ENCODE measurements at places on chromosomes 11 and 22. TPM values are rescaled to one million over a fixed set of nuclear protein-coding genes. Genes with fewer than 3 reads are reported as not detected.

- no peak for DNase-seq
These were observed 1277.9 kb upstream of the TENM4 start for GRCh38 chr11:80718611-80719291.

- DNase-seq = peak; percentile 18
These were observed 71.6 kb downstream of the ST3GAL4 start for GRCh38 chr11:126426820-126427749.

DNA sequence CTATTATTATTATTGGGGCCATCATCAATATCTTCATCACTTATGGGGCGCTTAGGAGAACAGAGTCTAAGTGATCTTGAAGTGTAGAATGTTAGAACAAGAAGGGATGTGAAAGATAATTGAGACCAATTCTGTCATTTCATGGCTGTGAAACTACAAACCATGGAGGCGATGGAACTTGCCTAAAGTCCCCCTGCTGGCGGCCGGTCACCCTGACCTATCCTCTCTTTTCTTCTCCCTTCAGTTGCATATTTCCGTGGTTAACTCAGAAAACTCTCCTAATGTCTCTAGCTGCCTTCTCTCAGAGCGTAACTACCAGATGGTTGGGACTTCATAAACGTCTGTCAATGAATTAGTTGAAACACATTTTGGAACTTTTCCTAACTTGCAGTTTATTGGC, 6.6 kb upstream of the OR4B1 start:
- no peak for DNase-seq

GRCh38 chr11:65965986-65966762, 4.6 kb downstream of the SART1 start:
- DNase-seq = no peak

ISX gene
- total RNA-seq = not detected

DNA sequence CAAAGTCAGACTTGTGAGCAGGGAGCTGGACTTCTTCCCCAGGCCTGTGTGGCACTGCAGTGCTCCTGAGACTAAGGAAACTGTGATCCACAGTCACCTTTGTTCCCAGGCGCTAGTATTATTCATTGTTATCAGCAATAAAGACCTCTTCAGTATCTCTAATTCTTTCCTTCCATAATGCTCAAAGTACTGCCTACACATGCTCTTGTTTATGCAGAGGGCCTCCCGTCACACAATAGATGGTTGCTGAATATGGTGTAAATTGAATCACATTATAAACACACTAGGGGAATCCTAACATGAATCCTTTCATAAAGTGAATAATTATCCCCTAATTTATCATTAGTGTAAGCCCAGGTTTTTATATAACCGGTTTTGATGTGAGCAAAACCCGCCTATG, 493.3 kb downstream of the BUD13 start:
- no peak for DNase-seq

DNA sequence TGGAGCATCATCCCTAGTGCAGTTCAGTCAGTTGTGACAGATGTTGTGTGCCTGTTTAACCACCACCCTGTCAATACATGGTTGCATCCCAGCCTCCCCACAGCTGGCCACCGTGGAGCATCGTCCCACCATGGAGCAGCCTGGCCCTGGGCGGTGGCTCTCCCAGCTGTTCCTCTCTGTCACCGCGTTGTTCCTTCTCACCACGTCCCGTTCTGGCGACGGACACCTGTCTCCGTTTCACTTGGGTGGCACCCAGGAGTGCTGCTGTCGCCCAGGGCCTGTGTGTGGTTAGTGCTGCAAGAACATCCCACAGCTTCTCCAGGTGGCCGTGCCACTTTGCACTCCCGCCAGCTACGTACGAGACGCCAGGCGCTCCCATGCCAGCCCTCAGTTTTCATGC, 26.5 kb downstream of the MUC6 start:
- no peak for DNase-seq

LRRC56 gene
- total RNA-seq = 0.11 TPM

DNA sequence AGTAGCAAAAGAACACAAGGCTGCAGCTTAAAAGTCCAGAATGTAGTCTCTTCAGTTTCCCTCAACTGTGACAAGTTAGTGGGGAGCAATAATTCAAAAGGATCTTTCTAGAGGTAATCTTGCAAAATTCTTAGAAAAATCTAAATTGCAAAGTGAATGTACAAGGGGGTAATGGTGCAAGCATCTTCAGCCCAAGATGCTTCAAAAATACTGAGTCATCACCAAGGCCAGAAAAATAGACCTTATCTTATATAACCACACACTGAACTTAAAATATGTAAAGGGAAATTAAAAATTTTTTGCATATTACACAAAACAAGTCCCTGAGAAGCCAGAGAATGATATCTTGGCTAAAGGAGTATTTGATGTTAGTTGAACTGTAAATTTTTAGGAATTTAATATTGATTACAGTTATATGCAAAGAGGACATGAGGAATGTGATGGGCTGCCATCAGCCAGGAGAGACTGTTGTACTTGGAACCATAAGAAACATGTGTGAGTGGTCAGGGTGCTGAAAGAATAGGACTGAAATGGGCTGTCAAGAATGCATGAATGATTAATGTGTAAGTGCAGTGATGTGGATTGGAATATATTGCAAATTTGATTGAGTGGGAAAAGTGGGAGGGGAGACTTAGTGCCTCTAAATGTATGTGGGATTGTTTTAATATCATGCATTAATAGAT, 85.7 kb upstream of the LIN7C start:
- no peak for DNase-seq

- DNase-seq = no peak
These were observed 63.8 kb upstream of the PRSS23 start for GRCh38 chr11:86736291-86737143.

DNA sequence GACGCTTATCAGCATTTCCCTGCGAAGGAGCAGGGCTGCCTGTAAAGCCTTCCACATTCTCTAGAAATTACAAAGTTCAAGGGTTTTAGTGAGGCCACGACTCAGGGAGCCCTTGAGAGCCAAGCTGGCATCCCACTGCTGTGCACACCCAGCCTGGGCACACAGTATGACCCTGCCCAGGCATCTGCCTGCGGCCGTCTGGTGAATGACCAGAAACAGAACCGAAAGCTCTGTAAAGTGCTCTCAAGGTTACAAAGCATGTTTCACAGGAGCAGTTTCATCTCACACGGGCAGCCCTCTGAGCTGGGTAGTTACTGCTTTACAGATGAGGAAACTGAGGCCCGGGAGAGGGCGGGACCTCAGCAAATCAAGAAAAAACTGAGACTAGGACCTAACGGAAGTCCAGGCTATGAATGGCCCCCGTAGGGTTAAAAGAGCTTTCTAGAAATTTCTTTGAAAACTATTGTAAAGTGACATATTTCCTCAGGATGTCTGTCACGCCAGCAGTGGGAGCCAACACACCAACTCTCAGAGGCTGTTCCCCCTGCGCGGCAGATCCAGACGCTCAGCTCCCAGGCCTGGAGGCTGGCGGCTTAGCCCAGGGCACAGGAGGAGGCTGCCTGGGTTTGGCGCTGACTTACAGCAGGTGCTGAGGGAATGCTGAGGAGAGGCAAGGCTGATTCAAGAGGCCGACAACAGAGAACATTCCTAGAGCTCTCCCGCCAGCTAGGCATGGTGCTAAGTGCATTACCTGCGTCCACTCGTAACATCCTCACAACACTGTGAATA, 7.7 kb upstream of the TCF20 start:
- no peak for DNase-seq

GRCh38 chr11:1387521-1387920, 2.2 kb upstream of the BRSK2 start:
- no peak for DNase-seq

GRCh38 chr11:9001736-9002135, 2.1 kb downstream of the NRIP3 start:
- DNase-seq = peak; percentile 88

DNA sequence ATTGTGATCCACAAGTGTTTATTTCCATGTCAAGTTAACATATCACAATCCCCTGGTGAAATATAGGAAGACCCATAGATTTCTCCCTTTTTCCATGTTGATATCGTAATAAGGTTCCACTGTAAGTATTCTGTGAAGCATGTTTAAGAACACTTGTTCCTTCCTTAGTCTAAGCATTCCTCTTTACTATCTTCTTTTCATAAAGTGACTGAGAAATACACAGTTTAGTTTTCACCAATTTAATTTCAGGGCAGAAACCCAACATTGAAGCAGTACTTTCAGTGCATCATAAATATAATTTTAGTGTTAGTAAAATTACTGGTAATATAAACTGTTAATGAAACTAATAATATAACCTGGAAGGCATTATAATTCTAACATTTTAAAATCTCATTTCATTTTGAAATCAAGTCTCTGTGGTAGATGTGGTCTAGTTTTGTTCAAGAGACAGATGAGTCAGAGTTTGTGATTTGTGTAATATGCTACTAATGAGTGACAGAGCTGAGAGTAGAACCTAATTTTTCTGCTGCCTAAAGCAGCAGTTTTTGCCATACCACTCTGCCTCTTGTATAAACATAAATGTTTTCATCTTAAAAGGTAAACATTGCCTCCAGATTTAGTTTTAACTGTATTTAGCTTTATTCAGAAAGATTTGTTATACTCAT, 79.4 kb downstream of the ATM start:
- no peak for DNase-seq

GRCh38 chr22:43511276-43511910, 99.6 kb downstream of the MPPED1 start:
- DNase-seq = no peak

- DNase-seq = no peak
These were observed 389.9 kb downstream of the CNTN5 start for GRCh38 chr11:99410636-99411035.

DNA sequence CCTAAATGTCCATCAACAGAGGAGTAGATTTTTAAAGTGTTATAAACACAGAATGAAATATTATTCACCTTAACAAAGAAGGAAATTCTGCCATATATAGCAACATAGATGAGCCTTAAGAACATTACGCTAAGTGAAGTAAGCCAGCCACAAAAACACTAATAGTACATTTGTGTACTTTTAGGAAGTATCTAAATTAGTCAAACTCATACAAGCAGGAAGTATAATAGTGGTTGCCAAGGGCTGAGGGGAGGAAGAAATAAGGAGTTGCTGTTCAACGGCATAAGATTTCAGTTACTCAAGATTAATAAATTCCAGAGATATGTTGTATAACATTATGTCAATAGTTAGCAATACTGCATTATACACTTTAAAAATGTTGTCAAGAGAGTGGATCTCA, 181.7 kb upstream of the ZC3H12C start:
- no peak for DNase-seq

ACRV1 gene
- not detected for total RNA-seq

UEVLD gene
- total RNA-seq = 21.9 TPM

ROBO4 gene
- 3.6 TPM for total RNA-seq

LIF gene
- total RNA-seq = 33.3 TPM

NOL12 gene
- 92.3 TPM for total RNA-seq

SLC7A4 gene
- total RNA-seq = not detected

PTPRCAP gene
- 1.1 TPM for total RNA-seq

SCGB1C1 gene
- total RNA-seq = not detected

DNA sequence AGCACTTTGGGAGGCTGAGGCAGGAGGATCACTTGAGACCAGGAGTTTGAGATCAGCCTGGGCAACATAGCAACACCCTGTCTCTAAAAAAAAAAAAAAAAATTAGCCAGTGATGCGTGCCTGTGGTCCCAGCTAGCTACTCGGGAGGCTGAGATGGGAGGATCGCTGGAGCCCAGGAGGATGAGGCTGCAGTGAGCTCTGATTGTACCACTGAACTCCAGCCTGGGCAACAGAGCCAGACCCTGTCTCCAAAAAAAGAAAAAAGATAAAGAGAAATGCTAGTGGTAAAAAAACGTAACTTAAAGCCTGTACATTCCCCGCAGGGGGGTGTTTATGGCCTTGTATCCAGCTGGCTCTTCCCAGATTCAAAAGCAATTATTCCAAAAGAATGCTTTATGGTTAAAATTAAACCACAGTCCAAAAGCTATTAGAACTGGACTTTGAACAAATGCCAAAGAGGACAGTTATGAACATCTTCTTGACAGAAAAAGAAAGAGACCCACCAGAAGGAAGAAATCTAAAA, 16.4 kb upstream of the SNX32 start:
- no peak for DNase-seq

CBLIF gene
- total RNA-seq = not detected

DNA sequence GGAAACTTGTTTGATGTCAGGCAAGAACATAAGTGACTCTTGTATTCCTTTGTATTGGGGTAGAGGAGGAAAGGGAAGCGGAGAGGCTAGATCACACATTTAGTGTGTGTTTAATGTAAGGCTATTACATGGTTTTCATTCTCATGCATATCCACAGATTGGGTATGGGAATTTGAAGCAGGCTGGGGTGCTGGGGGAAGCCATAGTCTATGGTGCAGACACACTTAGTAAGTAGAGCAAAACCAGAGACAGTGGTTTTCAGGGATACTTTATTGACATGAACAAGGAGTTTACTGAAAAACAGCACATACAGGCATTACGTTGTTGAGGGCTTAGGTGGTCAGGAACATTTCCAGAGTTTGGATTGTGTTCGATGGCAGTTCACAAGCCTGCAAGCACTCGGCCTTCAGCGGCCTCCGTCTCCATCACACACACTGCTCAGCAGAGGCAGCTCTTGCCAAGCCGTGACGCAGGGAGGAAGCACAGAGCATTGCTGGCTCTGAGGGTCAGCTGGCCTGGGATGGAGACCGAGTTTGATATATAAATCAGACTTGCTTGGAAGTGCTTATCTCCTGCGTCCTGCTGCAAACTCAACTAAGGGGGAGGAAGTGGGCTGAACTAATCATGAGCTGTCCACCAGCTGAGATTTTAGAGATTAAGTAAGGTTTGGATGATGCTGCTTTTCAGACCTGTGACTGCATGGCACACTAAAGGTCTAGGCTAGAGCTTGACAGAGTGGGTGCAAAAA, 25.3 kb downstream of the SCN3B start:
- peak; percentile 44 for DNase-seq

MS4A12 gene
- total RNA-seq = not detected

Measured in Daoy (cell line).